Nucleus accumbens (tissue), 56 donors: ENCODE measurements at places on chromosomes 11 and 22.

DNA sequence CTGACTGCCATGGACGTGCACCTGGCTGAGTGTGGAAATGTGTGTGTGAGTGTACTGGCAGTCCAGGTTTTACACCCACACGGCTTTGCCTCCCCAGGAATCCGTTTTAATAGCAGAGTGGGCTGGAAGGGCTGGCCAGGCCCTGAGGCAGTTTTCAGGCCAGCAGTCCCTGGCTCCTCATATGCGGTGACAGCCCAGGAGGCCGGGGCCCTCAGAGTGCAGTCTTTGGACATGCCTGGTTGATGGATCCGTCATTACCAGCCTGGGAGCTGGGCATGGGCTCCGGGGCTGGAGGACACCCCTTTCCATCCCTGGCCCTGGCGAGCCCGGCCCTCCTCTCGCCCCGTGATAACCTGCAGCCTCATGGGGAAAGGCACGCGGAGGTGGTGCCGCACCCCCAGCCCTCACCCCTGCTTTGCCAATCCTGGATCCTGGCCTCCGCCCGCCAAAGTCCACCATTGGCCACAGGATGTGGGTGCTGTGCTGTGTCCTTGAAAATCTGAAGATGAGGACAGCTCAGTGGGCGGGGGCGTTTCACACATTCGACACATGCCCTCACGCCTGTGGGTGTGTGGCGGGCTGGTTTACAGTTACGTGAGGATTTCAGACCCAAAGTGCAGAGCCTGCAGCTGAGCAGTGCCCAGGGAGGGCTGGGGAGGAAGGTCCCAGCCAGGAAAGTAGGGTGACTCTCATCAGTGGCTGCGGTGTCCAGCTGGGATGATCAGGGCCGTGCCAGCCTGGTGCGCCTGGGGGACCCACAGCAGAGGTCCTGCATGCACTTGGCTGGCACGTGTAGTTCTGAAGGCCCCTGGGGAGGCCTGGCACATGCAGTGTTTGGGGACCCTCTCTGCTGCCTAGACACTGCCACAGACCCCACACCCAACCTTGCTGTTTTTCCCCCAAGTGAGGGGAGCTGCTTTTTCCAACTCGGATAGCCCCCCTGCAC lies 55.1 kb downstream of the RTN4R start:
- no peak for DNase-seq

GRCh38 chr11:18144243-18144642 lies 11.9 kb downstream of the MRGPRX3 start:
- DNase-seq = no peak

DNA sequence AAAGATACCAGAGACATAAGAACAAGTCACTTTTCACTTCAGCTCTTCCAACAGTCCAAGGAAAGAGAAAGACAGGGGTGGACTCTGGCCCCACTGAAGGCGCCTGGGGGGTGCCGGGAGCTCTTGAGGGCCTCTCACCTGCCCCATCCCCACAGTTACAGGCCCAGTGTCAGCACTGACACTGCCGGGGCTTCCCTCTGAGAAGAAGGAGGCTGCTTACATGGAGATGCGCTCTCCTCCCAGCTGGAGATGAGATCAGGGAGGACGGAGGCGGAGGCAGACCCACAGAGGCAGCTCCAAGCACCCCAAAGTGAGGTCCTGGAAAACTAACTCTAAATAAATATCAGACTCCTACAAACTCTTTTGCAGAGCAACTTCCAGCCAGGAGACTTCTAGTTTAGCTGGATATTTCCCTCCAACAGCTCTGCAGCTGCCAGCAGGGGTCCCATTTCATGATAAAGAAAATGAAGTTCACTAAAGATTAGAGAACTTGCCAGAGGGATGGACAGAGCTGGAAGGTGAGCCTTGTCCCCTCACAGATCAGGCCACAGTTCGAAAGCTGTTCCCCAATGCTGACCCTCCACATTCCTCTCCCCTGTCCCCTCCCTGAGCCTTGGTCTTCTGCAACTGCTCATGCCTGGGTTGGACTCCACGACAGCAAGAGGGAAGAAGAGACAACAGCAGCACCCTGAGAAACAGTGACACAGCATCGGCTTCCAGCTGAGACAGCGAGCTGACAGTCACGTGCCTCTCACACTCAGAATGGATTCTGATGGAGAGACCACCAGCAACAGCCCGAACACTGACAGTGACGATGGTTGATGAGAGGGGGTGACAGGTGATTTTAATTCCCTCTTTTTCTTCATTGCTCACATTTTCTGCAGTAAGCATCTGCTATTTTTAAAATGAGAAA lies 5.8 kb downstream of the CARS1 start:
- no peak for DNase-seq

- DNase-seq = no peak
Observed at GRCh38 chr11:10796191-10796590, 12.5 kb downstream of the EIF4G2 start.

DNA sequence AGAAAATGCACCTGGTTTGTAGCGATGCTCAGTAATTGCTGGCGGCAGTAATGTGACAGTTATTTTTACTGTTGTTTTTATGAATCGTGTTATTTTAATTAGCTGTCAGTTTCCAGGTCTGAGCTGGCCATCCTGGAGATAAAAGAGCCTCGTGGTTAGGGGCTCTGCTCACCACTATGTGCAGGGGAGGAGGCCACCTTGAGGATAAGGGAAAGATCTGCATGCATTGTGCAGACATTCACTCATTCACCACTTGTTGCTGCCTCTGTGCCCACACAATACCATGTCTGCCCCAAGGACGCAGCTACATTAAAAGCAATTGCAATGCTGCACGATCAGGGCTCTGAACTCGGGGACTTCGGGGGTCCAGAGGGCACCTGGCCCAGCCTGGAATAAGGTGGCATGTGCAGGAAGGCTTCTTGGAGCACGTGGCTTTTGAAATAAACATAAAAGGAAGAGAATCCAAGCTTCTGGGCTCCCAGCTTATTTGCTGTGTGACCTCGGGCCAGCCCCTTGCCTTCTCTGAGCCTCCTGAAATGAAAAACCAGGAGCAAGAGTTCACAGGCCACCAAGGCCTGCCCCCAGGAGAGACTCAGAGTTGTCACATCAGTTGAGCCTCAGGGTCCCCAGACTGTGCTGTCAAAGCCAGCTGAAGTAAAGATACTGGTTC lies 44.7 kb upstream of the SHISAL1 start:
- DNase-seq = no peak

GRCh38 chr11:2142762-2143202 lies 3.6 kb upstream of the IGF2 start:
- no peak for DNase-seq

DNA sequence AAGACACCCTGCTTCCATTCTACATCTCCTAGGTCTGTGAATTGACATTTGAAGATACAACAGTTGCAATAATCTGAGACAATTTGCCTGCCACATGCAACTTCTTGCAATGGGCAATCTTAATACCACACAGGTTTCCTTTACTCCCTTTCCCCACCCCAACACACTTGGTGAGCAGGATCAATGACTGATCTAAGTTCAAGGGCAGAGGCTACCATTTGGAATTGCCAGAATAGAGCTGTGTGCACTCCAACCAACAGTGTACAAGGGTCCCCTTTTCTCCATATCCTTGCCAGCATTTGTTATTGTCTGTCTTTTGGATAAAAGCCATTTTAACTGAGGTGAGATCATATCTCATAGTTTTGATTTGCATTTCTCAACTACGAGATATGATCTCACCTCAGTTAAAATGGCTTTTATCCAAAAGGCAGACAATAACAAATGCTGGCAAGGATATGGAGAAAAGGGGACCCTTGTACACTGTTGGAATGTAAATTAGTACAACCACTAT lies 2.9 kb upstream of the NNMT start:
- no peak for DNase-seq

- no peak for DNase-seq
Observed at GRCh38 chr22:40487663-40488249, 117.4 kb downstream of the SGSM3 start.

GRCh38 chr11:72805216-72805615 lies 9.0 kb upstream of the ATG16L2 start:
- DNase-seq = no peak

DNA sequence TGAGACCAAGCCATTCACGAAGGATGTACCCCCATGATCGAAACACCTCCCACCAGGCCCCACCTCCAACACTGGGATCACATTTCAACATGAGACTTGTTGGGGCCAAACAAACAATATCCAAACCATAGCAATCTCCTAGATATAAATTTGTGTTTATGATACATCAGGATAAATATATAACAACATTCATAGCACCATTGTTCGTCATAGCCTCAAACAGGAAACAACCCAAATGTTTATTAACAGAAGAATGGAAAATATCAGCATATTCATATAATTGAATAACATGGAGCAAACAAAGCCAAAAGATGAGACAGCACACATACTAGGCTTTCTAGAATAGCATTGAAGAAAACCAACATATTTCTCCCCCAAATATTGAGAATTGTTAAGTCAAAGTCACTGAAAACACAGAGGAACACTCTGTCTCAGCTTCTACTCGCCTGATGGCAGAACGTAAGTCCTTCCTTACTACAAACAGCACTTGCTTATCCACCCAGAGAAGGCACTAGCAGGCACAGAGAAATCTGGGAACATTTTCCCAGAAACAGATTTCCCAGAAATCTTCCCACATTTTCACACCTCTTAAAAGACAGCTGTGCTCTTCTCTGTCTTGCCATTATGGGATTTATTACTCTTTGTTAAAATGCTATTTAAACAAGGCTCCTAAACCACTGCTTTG lies 8.1 kb upstream of the GDPD4 start:
- DNase-seq = no peak

DNA sequence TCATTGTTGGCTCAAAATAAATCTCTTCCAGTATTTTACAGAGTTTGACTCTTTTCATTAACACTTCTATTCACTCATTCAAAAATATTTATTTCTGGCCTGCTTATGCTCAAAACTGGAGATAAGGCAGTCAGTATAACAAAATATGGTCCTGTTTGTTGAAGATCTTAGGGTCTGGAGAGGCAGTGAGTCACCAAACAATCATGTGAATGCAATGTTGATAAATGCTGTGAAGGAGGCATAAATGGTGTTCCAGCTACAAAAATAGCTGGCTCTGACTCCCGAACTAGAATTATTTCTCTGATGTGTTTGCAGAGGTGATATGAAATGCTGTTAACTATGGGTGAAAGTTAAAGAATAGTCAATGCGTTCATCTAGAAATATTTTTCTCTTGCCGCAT lies 390.6 kb downstream of the AASDHPPT start:
- no peak for DNase-seq

DNA sequence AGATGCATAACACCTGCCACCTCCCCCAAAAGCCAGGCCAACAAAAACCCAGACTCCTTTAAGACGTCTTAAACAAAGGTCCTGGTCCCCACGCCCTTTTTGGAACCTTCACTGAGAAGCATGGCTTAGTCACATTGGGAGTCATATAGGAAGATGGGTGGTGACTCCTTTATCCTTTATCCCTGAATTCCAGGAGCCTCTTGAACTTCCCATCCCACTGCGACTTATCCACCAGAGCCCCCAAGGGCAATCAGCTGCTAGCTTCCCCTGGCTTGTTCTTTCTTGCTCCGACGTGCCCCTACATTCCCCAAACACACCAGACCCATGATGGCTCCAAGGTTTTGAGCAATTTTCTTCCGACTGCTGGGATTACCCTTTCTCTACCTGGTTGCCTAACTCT lies 567.0 kb upstream of the CADM1 start:
- DNase-seq = no peak

GRCh38 chr11:33912405-33913361 lies 20.8 kb upstream of the LMO2 start:
- no peak for DNase-seq

GRCh38 chr11:47108214-47108613 lies 68.5 kb downstream of the ARFGAP2 start:
- DNase-seq = no peak

DNA sequence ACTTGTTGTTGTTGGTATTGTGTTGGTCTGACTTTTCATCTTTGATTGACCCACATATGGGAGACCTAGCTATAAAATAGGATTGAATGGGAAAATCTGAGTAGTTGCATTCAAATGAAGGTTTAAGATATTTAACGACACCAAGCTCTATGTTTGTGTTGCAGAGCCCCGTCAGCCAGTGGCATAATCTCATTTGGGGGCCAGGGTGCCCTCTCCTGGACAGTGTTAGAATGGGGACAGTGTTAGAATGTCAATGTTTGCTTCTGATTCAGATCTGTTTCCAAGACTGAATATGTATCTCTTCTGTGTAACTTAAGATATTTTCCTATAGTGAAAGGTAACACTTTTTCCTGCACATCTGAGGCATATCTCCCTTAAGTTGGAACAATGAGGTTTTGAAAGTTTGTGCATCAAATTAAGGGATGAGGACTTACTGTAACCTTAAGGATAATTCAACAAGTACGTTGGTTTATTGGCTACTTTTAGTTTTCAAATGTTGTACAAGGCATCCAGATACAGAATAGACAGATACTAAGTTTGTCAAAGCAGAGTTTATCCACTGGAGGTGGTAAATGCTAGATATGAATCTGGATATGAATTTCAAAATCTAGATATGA lies 5.3 kb upstream of the OR52M1 start:
- DNase-seq = peak; percentile 7

DNA sequence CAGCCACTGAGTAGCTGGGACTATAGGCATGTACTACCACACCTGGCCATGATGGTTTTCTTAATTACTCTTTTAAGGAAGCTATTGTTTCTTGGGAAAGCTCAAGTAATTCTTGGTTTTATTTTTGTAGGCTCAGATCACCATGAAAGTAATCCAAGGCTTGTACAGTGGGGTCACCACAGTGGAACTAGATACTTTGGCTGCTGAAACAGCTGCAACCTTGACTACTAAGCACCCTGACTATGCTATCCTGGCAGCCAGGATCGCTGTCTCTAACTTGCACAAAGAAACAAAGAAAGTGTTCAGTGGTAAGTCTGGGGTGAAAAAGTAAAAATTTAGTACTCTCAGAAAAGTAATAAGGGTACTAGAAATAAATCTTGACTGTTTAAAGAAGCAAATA lies 11.3 kb downstream of the RRM1 start:
- no peak for DNase-seq
